ENCODE measurements at places on chromosomes 16 and 17. TPM values are rescaled to one million over a fixed set of nuclear protein-coding genes. Genes with fewer than 3 reads are reported as not detected.

DNA sequence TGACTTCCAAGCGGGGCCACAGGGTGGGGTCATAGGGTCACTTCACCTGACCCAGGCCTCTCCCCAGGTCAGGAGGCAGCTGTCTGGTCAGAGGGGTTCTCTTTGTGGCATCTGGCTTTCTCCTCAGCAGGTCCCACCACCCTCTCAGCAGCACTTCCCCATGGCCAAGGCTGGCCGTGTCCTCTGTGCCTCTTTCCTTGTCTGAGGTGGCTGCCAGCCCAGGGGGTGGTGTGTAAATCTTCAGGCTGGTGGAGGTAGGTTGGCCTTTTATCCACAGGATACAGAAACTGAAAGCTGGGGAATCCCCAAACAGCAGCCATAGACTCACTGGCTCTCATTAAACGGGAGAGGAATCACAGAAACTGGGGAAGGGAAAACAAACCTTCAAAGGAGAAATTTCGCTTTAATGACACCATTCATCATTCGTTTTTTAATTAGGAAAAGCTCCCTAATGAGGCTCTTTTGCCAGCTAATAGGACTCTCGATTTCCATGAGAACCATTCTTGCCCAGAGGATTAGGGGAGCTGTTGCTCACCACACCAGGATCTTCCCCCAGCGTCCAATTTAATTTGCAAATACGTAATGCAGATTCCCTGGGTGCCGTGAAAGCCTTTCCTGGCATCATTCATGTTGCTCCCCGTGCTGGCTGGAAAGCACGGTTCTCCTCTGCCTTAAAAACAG lies 18.0 kb downstream of the C17orf75 start:
- H3K27ac ChIP-seq: no peak overlapping the region
- H3K4me1 ChIP-seq: no peaks in the 10 kb centered on the region
- no peak overlapping the region for H3K4me3 ChIP-seq
- no peaks in the 10 kb centered on the region for H3K27me3 ChIP-seq
- no peak for DNase-seq

GRCh38 chr17:17496189-17497064 lies at the start of gene RASD1:
Gene RASD1 (minus strand): TSS chr17:17496395. CDS start chr17:17496181, 214 bp downstream.
- H3K4me1 ChIP-seq: peaks cover 13% of the 10 kb centered on the region
- peak; percentile 93 for DNase-seq
- no peaks in the 10 kb centered on the region for H3K27me3 ChIP-seq
- H3K27ac ChIP-seq: peak within 1 kb of the TSS; percentile 80

DNA sequence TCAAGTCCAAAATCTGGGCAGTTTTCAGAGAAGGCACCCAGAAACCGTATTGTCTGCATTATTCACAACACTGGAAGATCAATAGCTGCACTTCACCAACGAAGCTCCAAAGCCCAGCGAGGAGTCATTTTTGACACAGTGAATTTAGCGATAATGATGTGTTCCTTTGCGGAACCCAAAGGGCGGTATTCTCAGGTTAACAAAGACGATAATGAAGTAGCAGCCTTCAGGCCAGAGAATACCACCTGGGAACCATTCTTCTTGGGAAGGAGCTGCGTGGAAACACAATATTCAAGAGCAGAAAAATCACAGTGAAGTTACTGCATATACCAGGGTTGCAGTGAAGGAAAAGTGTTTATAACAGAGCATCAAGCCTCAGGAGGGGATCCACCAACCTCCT lies 381.0 kb downstream of the TOX3 start:
- no peaks in the 10 kb centered on the region for H3K36me3 ChIP-seq
- no peaks in the 10 kb centered on the region for H3K4me1 ChIP-seq
- no peak overlapping the region for H3K4me3 ChIP-seq
- no peak overlapping the region for H3K27ac ChIP-seq
- DNase-seq: no peak
- no peaks in the 10 kb centered on the region for H3K27me3 ChIP-seq

- DNase-seq: no peak
- no peak overlapping the region for H3K27ac ChIP-seq
- no peaks in the 10 kb centered on the region for H3K27me3 ChIP-seq
- no peak overlapping the region for H3K4me3 ChIP-seq
- no peaks in the 10 kb centered on the region for H3K4me1 ChIP-seq
These were observed 244.6 kb upstream of the MAF start for GRCh38 chr16:79845033-79845733.

DNA sequence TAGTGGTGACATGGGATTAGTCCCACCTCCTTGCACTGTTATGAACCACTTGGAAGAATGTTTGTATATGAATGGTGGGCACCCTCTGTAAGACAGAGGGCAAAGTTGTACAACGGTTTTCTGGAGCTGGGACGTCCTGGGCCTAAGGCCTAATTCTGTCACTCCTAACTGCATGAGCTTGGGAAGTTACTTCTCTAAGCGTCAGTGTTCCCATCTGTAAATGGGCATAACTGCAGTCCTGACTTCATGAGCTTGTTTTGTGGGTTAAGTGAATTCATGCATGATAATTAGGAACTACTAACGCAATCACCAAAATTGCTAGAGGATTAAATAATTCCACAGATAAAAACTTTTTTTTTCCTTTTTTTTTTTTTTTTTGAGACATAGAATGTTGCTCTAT lies 1.8 kb downstream of the TBC1D16 start:
- no peaks in the 10 kb centered on the region for H3K36me3 ChIP-seq
- peaks cover 3% of the 10 kb centered on the region for H3K4me1 ChIP-seq
- no peak for DNase-seq
- no peak overlapping the region for H3K27ac ChIP-seq
- no peaks in the 10 kb centered on the region for H3K27me3 ChIP-seq
- H3K4me3 ChIP-seq: no peak overlapping the region

GRCh38 chr17:34117811-34118210 lies 137.3 kb upstream of the CCL2 start:
- no peaks in the 10 kb centered on the region for H3K4me1 ChIP-seq
- DNase-seq: no peak
- no peak overlapping the region for H3K4me3 ChIP-seq
- no peaks in the 10 kb centered on the region for H3K27me3 ChIP-seq

- H3K27me3 ChIP-seq: no peaks in the 10 kb centered on the region
- no peak overlapping the region for H3K27ac ChIP-seq
- H3K4me1 ChIP-seq: no peaks in the 10 kb centered on the region
- no peak overlapping the region for H3K4me3 ChIP-seq
- DNase-seq: no peak
These were observed 28.6 kb downstream of the POLR3E start for GRCh38 chr16:22325598-22326368.

- no peak for DNase-seq
- no peaks in the 10 kb centered on the region for H3K36me3 ChIP-seq
- H3K4me3 ChIP-seq: no peak overlapping the region
These were observed 8.0 kb downstream of the ZNF469 start for GRCh38 chr16:88390735-88391134.

GRCh38 chr17:59572301-59572924 lies 7.0 kb downstream of the DHX40 start:
- H3K36me3 ChIP-seq: no peaks in the 10 kb centered on the region
- no peak overlapping the region for H3K27ac ChIP-seq
- H3K4me3 ChIP-seq: no peak overlapping the region
- no peaks in the 10 kb centered on the region for H3K27me3 ChIP-seq
- no peak for DNase-seq

DNA sequence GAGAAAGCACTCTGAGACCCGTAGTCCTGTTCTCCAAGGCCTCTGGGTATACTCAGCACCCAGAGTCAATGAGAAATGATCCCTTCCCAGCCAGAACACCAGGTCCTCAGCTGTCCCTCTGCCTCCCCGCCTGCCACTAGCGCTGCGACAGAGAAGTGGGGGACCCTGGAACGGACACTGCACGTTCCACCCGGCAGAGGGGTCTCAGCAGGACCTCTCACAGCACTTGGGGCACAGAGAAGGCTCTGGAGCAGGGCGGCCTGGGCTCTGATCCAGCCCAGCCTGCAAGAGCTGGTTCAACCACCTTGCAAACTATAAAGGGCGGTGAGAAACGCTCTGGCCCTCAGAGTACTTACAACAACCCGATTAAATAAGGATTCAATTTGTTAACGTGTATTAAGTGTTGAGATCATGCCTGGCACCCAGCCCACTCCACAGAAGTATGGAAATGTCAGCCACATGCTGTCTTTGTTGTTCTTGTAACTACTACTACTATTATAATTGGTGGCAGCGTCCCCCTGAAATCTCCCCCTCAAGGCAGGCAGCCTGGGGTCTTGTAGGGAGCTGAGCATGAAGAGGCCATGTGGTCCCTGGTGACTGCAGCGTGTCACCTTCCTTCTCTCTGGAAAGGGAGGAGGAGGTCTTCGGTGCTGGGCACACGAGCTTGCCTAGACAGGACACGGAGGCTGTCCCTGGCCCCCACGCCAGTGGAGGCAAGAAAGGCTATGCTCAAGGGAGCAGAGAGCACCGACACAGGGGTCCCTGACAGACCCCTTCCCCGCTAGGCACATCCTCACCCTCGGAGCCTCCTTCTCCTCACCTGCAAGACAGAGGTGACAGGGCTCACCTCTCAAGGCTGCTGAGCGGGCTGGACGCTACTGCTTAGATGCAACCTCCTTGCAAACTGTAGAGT lies 2.4 kb downstream of the OSGIN1 start:
- no peak overlapping the region for H3K4me3 ChIP-seq
- H3K27ac ChIP-seq: no peak overlapping the region
- DNase-seq: no peak
- H3K36me3 ChIP-seq: no peaks in the 10 kb centered on the region
- peaks cover 28% of the 10 kb centered on the region for H3K4me1 ChIP-seq

- no peak overlapping the region for H3K4me3 ChIP-seq
- peak; percentile 81 for DNase-seq
- H3K36me3 ChIP-seq: no peaks in the 10 kb centered on the region
- no peaks in the 10 kb centered on the region for H3K4me1 ChIP-seq
- H3K27me3 ChIP-seq: no peaks in the 10 kb centered on the region
- H3K27ac ChIP-seq: no peak overlapping the region
These were observed 2.1 kb upstream of the FBXO47 start for GRCh38 chr17:38969281-38969680.

- H3K27ac ChIP-seq: no peak overlapping the region
- peaks cover 17% of the 10 kb centered on the region for H3K4me1 ChIP-seq
- H3K4me3 ChIP-seq: no peak overlapping the region
- H3K36me3 ChIP-seq: peaks cover 5% of the 10 kb centered on the region
These were observed 8.1 kb upstream of the ATXN7L3 start for GRCh38 chr17:44207743-44208142.

- no peak overlapping the region for H3K27ac ChIP-seq
- peaks cover 12% of the 10 kb centered on the region for H3K4me1 ChIP-seq
- H3K4me3 ChIP-seq: no peak overlapping the region
- no peaks in the 10 kb centered on the region for H3K27me3 ChIP-seq
These were observed 18.4 kb downstream of the ADCY9 start for GRCh38 chr16:4097826-4098240.

DNA sequence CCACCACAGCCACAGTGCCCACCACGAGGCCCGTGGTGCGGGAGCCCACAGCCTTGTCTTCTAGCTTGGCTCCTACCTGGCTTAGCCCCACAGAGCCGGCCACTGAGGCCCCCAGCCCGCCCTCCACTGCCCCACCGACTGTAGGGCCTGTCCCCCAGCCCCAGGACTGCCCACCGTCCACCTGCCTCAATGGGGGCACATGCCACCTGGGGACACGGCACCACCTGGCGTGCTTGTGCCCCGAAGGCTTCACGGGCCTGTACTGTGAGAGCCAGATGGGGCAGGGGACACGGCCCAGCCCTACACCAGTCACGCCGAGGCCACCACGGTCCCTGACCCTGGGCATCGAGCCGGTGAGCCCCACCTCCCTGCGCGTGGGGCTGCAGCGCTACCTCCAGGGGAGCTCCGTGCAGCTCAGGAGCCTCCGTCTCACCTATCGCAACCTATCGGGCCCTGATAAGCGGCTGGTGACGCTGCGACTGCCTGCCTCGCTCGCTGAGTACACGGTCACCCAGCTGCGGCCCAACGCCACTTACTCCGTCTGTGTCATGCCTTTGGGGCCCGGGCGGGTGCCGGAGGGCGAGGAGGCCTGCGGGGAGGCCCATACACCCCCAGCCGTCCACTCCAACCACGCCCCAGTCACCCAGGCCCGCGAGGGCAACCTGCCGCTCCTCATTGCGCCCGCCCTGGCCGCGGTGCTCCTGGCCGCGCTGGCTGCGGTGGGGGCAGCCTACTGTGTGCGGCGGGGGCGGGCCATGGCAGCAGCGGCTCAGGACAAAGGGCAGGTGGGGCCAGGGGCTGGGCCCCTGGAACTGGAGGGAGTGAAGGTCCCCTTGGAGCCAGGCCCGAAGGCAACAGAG lies 10.5 kb downstream of the VASN start:
- no peak overlapping the region for H3K27ac ChIP-seq
- H3K4me3 ChIP-seq: no peak overlapping the region
- no peak for DNase-seq
- no peaks in the 10 kb centered on the region for H3K27me3 ChIP-seq
- H3K4me1 ChIP-seq: peaks cover 44% of the 10 kb centered on the region
- no peaks in the 10 kb centered on the region for H3K36me3 ChIP-seq

DNA sequence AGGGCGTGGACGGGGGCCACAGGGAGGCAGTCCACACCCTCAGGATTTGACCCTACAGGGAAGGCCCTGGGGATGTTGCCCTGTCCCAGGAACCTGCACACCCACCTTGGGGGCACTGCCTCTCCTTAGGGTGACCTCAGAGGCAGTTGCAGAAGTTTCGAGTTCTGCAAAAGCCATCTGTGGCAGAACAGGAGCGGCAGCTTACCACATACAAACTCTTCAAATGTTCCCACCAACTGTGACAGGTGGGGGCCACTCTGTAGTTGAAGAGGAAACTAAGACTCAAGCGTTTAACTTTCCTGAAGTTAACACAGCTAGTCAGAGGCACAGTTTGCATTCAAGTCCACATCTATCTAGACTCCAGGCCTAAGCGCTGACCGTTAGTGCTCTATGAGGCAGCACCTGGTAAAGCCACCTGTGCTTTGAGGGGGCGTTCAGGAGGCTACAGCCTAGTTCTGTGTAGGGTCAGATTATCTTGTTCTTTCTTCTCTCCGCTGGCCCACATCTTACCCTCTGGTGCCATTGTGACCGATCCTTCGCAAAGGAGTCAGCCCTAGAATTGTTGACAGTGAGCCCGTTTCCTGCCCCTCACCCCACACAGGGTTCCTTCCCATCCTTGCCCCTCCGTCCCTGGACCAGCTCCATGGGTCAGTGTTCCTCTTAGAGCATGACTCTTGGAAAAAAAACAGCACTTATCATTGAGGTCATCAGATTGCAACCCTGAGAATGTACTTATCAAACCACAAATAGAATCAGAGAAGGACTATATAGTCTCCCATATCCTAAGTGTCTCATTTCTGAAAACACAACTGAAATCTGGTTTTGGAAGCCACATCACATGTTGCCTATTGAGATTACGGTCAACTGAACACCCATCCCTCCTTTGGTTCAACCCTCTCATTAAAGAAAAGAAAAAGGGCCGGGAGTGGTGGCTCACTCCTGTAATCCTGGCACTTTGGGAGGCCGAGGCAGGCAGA lies 45.4 kb downstream of the CDH1 start:
- no peak overlapping the region for H3K4me3 ChIP-seq
- H3K27ac ChIP-seq: no peak overlapping the region
- H3K36me3 ChIP-seq: no peaks in the 10 kb centered on the region
- no peaks in the 10 kb centered on the region for H3K27me3 ChIP-seq

KRT36 gene
- 0.43 TPM for total RNA-seq

PPP1R27 gene
- total RNA-seq: 1.9 TPM

NDE1 gene
- total RNA-seq: 51.6 TPM

NPIPB6 gene
- 36.3 TPM for total RNA-seq

NPIPB4 gene
- total RNA-seq: 179 TPM

C17orf78 gene
- 0.56 TPM for total RNA-seq

LGALS9 gene
- 7.4 TPM for total RNA-seq

TP53TG3 gene
- total RNA-seq: 25.7 TPM

All from testis (tissue), 5 donors.